ENCODE measurements at places on chromosomes 4 and X.
A peak's percentile ranks its signal among the peaks of the same experiment; 100 is the strongest.

DNA sequence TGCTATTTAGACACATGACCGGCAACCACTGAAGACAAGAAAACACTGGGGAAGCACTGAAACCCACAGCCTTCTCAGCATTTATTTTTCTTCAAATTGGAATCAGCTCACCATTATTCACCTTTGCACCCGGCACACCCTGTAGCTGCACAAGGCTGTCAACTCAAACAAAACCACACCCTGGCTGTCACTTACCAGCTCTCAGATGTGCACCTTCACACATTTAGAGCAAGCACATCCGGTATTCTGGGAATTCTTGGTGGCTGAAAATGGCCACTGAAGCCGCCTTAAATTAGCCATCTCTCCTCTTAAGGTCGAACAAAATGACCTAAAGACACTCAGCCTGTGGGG is 5.9 kb downstream of the ZFYVE28 start:
- no peak for DNase-seq

- DNase-seq: no peak
Observed at GRCh38 chrX:46607916-46608315, 34.4 kb downstream of the CHST7 start.

DNA sequence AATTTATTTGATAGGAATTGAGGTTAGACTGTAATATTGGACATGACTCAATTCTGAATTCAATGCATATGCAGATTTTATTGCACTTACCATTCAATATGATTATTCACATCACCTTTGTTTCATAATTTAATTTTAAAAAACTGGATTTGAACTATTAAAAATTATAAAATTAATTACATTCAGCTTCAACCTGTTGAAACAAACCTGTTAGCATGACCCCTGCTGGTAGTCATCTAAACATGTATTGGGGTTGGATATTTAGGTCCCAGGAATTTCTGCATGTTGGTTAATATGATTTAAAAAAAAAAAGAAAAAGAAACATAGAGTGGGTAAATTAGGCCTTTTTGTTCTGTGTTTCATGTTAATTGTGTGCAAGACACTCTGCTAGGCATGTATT is 85.9 kb downstream of the ARSJ start:
- DNase-seq: peak; percentile 6

GRCh38 chr4:140156529-140157171 is 2.7 kb upstream of the MAML3 start:
- DNase-seq: peak; percentile 38

DNA sequence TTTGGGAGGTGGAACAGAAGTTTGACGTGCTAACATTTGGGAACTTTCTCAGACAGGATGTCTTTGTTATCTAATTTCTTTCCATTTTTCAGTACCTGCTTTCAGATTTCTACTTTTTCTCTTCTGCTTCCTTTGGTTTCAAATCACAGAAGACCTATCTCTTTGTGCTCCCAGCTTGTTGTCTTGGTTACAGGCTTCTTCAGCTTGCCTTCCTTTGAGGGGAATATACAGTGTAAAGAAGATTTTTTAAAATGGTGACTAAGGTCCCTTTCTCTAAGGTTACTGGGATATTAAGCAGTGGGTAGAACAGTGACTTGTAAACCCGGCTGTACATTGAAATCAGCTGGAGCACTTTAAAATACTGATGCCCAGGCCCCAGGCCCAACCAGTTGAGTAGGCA is 48.0 kb downstream of the TMEM164 start:
- DNase-seq: no peak

- DNase-seq: peak; percentile 79
Observed at GRCh38 chrX:80812176-80812575, 2.5 kb upstream of the BRWD3 start.

DNA sequence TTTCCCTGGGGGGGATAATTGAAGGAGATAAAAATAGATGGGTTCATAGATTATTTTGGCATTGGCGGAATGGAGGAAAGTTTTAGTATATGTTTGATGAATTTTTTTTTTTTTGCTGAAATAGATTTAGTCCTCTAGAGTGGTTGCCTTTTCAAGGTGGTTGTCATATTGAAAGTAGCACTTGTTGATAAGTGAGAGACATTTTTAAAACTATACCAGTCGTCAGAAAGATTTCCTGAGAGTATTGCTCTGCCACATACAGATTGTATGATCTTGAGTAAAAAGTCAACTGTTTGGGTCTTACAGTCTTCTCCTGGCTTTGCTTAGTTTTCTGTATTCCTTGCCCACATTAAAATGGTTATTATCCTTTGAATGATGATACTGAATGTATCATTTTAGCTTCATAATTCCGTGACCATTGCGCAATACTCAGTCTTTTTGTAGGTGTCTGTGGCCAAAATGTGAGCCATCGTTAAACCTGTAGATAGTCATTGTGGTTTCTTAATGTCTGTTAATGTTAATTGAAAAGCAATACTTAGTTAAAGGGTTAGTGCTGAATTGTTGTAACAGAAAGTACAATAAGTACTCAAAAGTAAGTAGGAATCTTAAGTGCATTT is 7.1 kb downstream of the SMARCAD1 start:
- DNase-seq: no peak

DNA sequence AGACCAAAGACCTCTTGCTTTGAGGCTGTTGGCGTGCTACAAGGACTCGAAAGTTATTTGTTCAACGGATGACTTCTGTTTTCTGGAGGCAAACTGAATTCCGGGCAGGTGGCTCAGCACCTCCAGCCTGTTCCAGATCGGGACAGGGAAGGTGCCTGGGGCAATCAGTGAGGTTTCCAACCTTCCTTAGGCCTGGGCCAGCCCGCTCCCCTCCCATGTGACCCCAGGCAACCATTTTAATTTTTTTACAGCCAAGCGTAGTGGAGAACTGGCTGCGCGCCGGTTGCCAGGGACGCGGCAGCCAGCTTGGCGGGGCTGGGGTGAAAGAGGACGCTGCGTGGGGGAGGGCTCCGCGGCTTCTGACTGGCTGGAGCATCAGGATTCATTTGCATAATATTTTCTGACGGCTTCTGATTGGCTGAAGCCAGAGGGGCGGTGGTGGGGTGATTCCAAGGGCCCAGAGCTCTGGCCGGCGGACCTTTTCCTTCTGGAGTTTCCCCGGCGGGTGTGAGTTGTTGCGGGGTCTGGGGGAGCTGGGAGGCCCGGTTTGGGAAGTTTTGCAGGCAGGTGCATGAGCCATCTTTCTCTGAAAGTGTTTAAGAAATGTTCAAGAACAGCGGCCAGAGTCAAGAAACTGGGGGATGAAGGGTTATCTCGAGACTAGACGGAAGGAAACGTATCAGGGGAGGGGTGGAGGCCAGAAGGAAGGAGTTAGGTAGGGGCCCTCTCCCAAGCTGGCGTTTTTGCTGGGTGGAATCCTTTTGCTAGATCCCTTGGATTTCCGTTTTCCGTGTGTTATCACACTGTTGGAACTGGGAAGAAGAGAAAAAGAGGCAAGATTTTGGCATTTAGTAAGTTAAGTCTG is at the start of gene MID1IP1:
MID1IP1 (plus strand) TSS at position 479 of the 865 bp plus-strand sequence. CDS start 3,488 bp downstream, outside the sequence.
- DNase-seq: peak; percentile 94

GRCh38 chr4:87165892-87166291 is 54.5 kb downstream of the KLHL8 start:
- DNase-seq: no peak

Data from suppressor macrophage (primary cell).